RPMI7951 (cell line): ENCODE measurements at places on chromosomes 13 and 19. TPM values are rescaled to one million over a fixed set of nuclear protein-coding genes. Genes with fewer than 3 reads are reported as not detected.

DNA sequence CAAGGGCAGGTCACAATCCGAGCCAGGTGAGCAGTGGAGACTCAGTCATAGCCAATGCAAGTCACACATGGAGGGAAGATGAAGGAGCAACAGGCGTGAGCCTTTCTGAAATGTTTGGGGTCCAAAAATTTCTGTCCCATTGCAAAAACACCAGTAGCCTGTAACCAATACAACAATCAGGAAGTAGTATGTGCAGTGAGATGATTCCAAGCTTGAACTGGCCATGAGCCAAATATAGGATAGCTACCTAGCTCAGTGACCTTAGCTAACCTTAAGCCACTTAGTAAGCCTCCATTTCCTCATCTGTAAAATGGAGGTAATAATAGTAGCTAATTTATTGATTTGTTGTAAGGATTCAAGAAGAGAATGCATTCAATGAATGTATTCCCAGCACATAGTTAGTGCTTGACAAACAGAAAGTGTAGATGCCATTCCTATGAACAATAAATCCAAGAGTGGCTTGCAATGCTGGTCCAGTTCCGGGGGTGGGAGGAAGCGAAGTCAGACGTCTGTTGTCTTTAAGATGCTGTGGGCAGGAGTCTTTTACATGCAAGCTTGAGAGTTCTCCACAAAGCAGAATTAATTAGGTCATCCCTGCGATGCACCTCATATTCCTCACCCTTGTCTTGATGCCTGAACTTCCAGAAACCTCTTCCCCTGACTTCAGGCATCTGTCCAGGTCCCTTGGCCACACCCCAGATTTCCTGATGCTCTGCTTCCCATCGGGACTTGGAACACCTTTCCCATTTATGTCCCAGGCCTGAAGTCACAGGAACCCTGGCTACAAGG, 195.7 kb upstream of the UBL3 start:
- peak; percentile 76 for DNase-seq

- no peak for DNase-seq
Observed at GRCh38 chr13:112905619-112905989, 63.4 kb upstream of the MCF2L start.

DNA sequence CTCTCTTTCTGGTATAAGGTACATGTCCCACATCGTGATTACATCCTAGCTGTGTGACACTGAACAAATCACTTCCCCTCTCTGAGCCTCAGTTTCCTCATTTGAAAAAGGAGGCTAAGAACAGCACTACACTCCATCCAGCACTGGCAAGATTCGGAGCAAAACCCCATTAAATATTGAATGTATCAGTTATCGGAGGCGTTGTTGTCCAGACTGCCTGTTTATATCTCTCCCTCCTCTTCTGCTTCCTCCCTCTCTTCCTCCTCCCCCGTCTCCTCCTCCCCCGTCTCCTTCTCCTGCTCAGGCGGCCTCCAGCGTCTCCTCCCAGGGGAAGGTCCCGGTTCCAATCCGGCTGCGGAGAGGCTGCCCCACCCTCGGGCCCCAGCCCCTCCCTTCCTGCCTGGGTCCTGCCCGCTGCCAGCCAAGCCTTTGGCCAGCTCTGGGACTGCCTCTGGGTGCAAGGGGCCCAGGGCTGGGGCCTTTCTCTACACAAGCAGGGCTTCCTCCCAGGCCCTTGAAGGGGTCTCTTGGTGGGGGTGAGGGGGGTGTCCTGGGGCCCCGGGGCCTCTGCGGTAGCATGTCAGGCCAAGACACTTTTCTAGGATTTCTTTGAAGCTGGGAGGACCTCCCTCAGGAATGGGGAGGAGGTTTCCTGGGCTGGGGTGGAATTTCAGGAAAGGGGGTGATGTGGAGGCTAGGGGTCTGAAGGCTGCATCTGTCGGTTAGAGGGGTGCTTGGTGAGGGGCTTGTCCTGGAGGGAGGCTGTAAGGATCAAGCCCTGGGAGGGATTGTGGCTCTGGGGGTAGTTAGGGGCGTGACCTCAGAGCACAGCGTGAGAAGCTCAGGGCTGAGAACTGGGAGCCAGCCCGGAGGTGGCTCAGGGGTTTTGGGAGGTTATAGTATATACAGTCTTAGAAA, 1.9 kb downstream of the RRAS start:
- DNase-seq, result peak; percentile 87

DNA sequence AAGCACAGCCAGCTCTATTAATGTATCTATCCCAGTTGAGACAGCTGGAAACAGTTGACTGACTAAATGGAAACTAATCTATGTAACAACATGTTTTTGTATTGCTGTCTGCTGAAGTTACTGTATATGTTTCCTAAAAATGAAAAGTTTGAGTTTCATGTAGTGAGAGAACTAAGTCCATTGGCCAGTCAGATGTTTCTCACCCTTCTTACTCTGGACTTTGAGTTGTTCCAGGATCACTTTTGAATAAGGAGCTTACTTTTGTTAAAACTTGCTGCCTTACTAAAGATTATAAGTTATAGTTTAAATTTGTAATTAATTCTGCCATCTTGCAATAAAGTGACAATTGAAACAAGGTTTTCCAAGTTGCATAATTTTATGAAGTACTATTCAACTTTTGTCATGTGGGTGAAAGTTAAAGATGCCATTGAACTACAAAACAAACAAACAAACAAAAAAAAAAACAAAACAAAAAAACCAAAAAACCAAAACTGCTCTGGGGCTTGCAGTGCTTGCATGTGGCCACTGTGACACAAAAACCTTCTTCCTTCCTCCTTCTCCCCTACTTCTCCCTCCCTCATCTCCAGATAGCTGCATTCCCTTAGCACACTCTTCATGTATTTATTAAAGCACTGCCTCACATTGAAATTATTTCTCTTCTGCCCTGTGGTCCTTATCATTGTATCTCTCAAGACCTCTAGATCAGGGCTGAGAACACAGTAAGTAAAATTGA, 15.3 kb downstream of the WDFY2 start:
- DNase-seq, result no peak

- no peak for DNase-seq
Observed at GRCh38 chr13:73193554-73193953, 134.7 kb downstream of the KLF5 start.

The YJEFN3 gene
- total RNA-seq, result 0.12 TPM in 1 of 2 replicates, not detected in the other

The LGALS7B gene
- not detected in 2 replicates for total RNA-seq

The ALOX5AP gene
- 6.1 and 8.5 TPM in 2 replicates for total RNA-seq

- no peak for DNase-seq
Observed at GRCh38 chr13:113963376-113963775, 10.5 kb downstream of the C13orf46 start.

The DMKN gene
- total RNA-seq, result 2.9 TPM in 1 of 2 replicates, not detected in the other

The IL4I1 gene
- 0.39 and 1.3 TPM in 2 replicates for total RNA-seq

GRCh38 chr19:49473868-49474541, at the start of gene FLT3LG:
Gene FLT3LG, plus strand, starts transcription at chr19:49474215. Its CDS starts 425 bp downstream, at chr19:49474640.
- peak; percentile 83 for DNase-seq

The SULT2B1 gene
- 0.39 TPM in 1 of 2 replicates, not detected in the other for total RNA-seq

DNA sequence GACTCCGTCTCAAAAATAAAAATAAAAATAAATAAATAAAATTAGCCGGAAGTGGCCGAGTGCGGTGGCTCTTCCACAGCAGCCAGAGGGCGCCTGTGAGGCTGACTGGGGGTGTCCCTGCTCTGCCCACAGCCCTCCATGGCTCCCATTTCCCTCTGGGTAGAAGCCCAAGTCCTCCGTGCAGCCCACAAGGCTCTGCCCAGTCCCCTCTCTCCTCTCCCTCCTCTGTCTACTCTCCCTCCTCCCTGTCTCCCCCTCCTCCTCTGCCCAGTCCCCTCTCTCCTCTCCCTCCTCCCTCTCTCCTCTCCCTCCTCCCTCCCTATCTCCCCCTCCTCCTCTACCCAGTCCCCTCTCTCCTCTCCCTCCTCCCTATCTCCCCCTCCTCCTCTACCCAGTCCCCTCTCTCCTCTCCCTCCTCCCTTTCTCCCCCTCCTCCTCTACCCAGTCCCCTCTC, 20.4 kb downstream of the MISP start:
- peak; percentile 51 for DNase-seq

The PROZ gene
- total RNA-seq, result not detected in 2 replicates

- no peak for DNase-seq
Observed at GRCh38 chr19:45187421-45188100, 9.0 kb downstream of the BLOC1S3 start.

- DNase-seq, result no peak
Observed at GRCh38 chr19:28578786-28579505, 634.0 kb downstream of the UQCRFS1 start.

GRCh38 chr13:95327190-95327589, 25.9 kb upstream of the ABCC4 start:
- DNase-seq, result no peak

GRCh38 chr19:23949611-23950010, 34.9 kb downstream of the ZNF726 start:
- DNase-seq, result no peak

GRCh38 chr19:48319647-48320541, 5.5 kb upstream of the EMP3 start:
- peak; percentile 75 for DNase-seq

- DNase-seq, result no peak
Observed at GRCh38 chr13:107770541-107770940, 444.8 kb downstream of the LIG4 start.

DNA sequence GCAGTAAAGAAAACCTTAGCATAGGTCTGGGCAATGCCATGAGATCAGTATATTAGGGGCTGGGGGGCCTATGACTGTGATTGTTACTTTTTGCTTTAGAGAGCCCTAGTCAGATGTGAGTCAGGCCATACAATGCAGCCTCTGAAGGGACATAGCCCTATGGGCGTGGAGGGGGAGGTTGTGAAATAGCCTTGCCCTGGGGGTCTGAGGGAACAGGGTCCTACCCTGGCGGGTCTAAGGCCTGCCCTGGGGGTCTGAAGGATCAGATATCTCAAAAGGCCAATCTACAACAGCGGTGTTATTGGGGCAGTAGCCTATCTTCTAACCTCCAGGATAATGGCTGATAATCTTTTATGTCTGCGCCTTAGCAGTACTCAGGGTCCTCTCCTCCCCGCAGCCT, 13.8 kb upstream of the SLC1A5 start:
- no peak for DNase-seq

DNA sequence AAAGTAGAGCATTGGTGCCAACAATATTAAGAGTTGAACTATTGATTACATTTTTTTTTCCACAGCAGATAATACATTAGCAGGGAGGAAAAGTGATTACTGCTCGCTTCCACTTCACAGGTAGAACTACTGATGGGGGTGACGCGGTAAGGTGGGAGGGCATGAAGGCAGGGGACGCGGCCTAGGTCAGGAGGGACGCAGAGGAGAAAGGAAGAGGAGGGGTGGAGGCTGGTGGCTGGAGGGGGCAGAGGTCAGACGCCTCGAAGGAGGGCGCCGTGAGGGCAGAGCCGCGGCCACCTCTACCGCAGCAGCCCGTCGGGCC, 287 bp upstream of the B3GLCT start:
- DNase-seq, result no peak

DNA sequence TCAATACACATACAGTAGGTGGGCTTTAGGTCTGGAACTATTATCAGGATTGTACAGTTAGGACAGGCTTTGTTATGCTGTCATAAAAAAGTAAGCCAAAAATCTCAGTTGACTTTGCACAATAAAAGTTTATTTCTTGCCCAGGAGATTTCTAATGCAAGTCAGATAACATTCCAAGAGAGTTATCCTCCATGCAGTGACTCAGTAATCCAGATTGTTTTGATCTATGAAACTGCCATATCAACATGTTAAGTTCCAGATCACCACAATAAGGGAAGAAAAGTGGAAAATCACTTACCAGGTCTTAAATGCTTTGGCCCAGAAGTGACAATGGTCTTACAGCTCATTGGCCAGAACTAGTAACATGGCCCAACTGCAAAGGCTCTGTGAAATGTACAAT, 636.2 kb upstream of the KLF12 start:
- peak; percentile 33 for DNase-seq

The B3GNT3 gene
- total RNA-seq, result 0.10 and 0.12 TPM in 2 replicates

GRCh38 chr19:14383661-14384555, 2.7 kb downstream of the ADGRE5 start:
- peak; percentile 72 for DNase-seq

The SIPA1L3 gene
- 10.5 and 14.9 TPM in 2 replicates for total RNA-seq

The CEACAM6 gene
- not detected in 2 replicates for total RNA-seq

The CBY2 gene
- not detected in 2 replicates for total RNA-seq

DNA sequence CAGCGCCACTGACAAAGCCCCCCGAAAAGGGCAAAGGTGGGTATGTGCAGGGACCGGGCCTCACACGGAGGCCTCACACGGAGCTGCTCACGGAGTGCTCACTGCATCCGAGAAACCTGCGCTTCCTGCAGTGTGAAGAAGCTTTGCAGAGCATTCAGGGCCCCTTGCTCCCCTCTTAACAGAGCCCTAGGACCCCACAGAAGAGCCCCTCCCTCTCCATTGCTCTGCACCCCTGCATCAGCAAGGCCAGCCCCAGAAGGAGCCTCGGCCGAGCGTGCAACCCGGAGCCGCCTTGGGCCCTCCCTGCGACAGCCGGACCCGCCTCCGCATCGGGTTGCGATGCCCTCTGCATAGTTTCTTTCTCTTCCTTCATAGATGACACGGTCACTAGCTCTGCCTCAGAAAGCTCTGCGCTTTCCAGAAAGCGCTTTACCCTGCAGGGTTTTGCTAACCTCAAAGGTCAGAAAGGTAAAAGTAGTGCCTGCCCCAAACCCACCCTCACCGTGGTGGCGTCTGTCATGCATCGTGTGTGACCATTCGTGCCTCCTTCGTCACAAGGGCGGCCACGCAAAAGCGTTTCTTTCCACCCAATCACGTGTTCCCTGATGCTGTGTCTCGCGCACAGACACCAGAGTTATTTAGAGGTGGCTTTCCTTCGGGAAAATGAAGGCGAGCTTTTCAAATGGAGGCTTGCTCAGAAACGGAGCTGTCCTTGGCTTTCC, 15.7 kb upstream of the F7 start:
- DNase-seq, result no peak

DNA sequence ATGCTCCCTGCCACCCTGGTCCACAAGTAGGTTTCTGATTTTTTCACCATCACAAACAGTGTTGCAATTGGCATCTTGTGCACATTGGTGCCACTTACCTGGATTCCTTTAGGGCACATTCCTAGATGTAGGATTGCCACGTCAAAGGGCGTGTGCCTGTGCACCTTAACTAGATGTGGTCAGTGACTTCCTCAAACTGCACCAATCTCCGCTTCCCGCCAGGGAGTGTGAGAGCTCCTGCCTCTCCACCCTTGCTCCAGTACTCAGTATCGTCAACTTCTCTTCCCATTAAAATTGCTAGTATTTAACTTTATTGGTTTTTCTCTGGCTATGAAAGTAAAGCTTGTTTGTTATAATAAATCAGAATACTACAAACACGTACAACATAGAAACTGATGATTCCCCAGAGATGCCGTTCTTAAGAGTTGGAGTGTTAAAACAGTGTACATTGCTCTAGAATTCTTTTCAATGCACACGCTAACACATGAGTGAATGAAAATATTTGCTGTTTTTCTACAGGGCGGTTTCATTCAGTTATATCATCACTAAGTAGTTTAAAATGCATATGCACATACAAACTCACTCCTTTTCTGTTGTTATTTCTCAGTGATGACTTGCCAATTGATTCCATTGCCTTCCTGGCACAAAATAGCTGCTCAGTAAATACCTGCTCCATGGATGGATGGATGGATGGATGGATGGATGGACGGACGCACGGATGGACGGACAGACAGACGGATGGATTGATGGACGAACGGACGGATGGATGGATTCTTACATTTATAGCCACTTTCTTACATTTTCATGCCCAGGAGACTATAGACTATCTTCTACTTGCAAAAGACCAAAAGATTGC, 23.4 kb downstream of the CCNE1 start:
- no peak for DNase-seq

The LILRB1 gene
- not detected in 2 replicates for total RNA-seq
